ENCODE measurements at places on chromosomes 16 and 17.

DNA sequence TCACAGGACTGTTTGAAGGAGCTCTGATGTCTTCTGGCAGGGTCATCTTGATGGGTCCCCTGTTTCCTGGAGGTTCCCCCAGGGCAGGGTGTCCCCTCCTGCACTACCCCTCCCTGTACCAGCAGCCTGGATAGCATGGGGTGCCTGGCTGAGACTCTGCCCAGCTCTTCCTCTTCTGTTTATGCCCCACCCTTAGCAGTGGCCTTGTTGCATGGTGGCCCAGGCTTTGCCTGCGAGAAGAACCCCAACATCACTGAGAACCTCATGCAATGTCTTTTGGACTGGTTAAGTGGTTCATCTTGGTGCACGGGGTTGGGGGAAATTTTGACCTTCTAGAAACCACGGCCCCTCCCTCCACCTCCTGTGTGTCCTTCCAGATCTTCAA is 121.8 kb downstream of the IRX3 start:
- no peak for DNase-seq

- DNase-seq = no peak
Observed at GRCh38 chr16:29743475-29743826, 2.3 kb downstream of the C16orf54 start.

GRCh38 chr17:30134551-30134950 is 17.9 kb downstream of the NSRP1 start:
- no peak for DNase-seq

GRCh38 chr17:2215616-2216364 is 87.8 kb downstream of the SMG6 start:
- DNase-seq = peak; percentile 44

GRCh38 chr16:65176603-65177002 is 54.7 kb upstream of the CDH11 start:
- no peak for DNase-seq

GRCh38 chr16:50065241-50065623 is 538 bp upstream of the HEATR3 start:
- DNase-seq = no peak

DNA sequence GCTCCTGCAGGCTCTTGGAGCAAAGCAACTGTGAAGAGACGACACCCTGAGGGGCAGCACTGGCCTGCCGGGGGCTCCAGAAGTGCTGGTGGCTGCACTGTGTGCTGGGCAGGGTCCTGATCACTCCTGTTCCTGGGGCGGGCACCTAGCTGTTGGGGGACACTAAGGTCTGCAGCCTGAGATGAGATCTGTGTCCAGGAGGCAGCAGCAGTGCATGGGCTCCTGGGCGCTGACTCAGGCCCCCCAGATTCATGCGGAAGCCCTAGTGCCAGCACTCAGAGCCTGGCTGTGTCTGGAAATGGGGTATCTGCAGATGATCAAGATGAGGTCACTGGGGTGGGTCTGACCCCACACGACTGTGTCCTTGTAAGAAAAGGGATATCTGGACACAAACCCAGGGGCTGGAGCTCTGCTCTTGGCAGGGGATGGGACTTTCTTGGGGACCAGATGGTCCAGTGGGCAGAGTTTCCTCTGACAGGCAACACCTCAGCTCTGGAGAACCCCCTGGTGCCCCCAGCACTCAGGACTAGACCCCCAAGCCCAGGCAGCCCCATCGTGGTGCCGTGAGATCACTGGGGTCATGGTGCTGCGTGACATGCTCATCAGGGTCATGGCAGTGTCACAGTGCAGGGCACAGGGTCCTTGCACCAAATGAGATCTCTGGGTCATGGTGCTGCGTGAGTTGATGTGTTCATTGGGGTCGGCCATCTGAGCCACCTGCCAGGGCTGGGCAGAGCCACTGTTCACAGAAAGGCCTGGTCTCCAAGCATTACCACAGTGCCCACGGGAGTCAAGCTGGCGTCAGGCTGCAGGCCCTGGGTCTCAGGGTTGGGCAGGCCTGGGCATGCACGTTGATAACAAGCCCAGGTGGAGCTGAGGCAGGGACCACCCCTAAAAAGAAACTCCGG is 9.5 kb downstream of the FAAP100 start:
- no peak for DNase-seq

GRCh38 chr16:30623536-30624283 is 13.5 kb upstream of the ZNF689 start:
- no peak for DNase-seq

- no peak for DNase-seq
Observed at GRCh38 chr17:54085934-54086333, 263.2 kb downstream of the KIF2B start.

GRCh38 chr16:8888951-8889892 is 7.1 kb downstream of the LITAFD start:
- DNase-seq = no peak

- DNase-seq = no peak
Observed at GRCh38 chr17:31413874-31414549, 22.5 kb downstream of the RAB11FIP4 start.

DNA sequence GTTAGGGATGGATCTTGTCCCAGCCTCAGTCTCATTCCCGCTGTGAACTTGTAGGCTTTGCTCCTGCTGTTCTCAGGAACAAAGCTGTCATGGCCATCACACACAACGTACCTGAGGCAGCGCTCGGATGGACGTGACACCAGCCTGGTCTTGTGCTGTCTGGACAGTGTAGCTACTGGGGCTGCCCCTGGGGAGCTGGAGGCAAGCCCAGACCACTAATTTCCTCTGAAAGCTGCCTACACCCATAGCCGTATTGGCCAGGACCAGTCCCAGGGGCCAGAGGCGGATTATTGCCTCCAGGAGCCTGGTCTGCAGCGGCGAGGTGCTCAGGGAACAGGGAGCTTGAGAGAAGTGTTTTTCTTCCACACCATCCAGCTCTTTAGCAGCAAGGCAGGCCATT is 11.7 kb downstream of the ZNHIT3 start:
- DNase-seq = no peak

Data from stimulated activated CD8-positive, alpha-beta memory T cell treated with anti-CD3 and anti-CD28 coated beads, Interleukin-15, amount 100 ng/mL, for 48 hours (primary cell).